ENCODE measurements at places on chromosomes 5 and 9.

- no peak for DNase-seq
Measured at GRCh38 chr9:137278721-137279711, 1.5 kb downstream of the TOR4A start.

- no peak for DNase-seq
Measured at GRCh38 chr5:150160448-150161081, 4.9 kb upstream of the PDGFRB start.

GRCh38 chr5:132951897-132952296 is 11.5 kb downstream of the AFF4 start:
- no peak for DNase-seq

GRCh38 chr5:171397190-171397589 is 9.5 kb downstream of the NPM1 start:
- no peak for DNase-seq

- DNase-seq: peak; percentile 71
Measured at GRCh38 chr9:109139851-109140250, 20.1 kb upstream of the TMEM245 start.

DNA sequence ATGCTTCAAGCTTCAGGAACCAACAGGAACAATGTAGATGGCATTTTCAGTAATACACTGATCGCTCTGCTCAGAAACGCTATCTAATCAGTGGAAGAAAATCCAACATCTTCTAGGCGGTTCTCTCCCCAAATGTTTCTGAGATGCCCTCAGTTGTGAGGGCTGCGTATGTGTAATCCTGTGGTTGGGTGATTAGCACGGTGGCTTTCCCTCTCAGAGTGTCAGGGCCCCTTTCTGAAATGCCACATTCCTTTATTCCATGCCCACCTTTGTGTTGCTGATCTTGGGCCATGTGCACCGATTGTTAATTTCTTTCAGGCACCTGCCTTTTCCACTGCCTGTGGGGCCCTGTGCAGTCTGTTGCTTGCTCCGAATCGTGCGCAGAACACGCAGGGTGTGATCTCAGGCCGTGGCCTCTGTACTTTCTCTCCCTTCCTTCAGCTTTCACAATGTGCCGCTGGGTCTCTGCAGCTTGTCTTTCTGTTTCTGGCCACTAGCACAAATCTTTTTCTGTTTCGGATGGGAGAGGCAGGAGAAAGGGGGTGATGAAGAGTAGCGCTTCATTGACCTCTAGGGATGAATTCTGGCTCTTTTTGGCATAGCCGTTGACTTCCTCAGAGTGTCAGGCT is 324.0 kb downstream of the PARP8 start:
- no peak for DNase-seq

- DNase-seq: no peak
Measured at GRCh38 chr9:126420135-126420534, 93.5 kb downstream of the MVB12B start.

- no peak for DNase-seq
Measured at GRCh38 chr5:141824717-141825116, 53.5 kb downstream of the PCDH1 start.

- DNase-seq: no peak
Measured at GRCh38 chr9:90793729-90794128, 7.9 kb upstream of the SYK start.

GRCh38 chr9:124297551-124297901 is 39.8 kb downstream of the NEK6 start:
- DNase-seq: peak; percentile 84

DNA sequence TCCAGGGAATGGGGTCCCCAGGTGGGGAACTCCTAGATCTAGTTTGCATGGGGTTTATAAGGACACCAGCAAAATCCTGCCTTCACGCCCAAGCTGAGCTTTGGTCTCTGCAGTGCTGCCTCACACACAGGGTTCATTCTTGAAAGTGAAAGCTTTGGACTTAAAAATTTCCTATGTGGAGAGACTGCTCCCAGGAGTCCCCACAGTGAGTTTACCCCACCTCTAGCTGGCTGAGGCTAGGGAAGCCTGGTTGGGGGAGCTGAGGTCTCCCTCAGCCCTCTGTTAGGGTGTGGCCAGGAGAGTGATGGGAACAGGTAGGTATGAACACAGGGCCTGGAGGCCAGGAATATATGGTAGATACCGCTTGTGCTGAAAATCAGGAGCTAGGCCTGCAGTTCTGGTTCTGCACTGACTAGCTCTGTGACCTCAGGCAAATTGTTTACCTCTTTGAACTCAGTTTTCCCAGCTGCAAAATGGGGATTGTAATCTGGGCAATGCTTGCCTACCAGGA is 41.5 kb upstream of the LARP1 start:
- peak; percentile 21 for DNase-seq

GRCh38 chr5:65722575-65723403 is 784 bp downstream of the NLN start:
- DNase-seq: peak; percentile 47

DNA sequence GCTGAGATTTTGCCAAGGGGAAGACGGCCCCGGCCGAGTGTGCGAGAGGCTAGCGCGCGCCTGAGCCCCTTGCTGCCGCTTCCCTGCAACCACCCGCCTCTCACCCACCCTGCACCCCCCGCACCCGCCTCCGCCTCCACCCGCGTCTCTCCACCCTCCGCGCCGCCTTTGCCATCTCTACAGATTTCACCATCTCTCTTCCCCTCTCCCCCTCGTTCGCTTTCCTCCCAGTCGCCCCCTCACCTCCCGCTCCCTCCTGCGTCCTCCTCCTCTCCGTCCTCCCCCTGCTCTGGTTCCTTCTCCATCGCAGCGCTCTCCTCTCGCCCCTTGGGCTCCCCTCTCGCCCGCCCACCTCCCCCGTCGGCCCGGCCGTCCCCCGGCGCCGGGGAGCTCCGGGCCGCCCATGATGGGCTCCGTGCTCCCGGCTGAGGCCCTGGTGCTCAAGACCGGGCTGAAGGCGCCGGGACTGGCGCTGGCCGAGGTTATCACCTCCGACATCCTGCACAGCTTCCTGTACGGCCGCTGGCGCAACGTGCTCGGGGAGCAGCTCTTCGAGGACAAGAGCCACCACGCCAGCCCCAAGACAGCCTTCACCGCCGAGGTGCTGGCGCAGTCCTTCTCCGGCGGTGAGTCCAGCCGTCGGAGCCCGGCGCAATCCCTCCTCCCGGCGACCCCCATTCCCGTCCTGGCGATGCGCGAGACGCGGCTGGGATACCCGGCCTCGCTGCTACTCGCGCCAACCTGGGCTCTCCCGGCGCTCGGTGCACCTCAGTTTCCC is at the start of gene PRDM12:
Gene PRDM12, plus strand, starts transcription at position 344 of the 778 bp plus-strand sequence. Its CDS starts 60 bp downstream, at position 404.
- no peak for DNase-seq

DNA sequence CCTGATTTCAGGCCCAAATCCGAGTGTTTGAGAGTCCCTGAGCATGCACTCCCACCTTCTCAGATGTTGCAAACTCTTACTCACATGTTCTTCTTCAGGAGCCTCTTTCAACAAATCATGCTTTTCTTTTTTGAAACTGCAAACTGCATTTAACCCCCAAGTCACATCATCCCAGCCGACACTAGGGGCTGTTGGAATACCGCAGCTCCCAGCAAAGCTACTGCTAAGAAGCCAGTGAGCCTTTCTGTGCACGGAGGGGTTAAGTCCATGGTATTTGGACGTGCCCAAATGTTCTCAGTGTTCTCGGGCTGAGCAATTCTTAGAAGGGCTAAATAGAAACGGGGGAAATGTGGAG is 282.9 kb downstream of the NFIB start:
- peak; percentile 50 for DNase-seq

- DNase-seq: no peak
Measured at GRCh38 chr9:133734590-133735414, 3.4 kb downstream of the SARDH start.

GRCh38 chr9:78187763-78188484 is 48.0 kb upstream of the CEP78 start:
- no peak for DNase-seq

- DNase-seq: no peak
Measured at GRCh38 chr9:99881769-99882168, 24.7 kb upstream of the STX17 start.

GRCh38 chr5:180862645-180863044 is 1.6 kb upstream of the ZFP62 start:
- no peak for DNase-seq

GRCh38 chr9:83509402-83509801 is 28.8 kb downstream of the FRMD3 start:
- DNase-seq: no peak

GRCh38 chr5:83322273-83322924 is 149.1 kb upstream of the VCAN start:
- no peak for DNase-seq

DNA sequence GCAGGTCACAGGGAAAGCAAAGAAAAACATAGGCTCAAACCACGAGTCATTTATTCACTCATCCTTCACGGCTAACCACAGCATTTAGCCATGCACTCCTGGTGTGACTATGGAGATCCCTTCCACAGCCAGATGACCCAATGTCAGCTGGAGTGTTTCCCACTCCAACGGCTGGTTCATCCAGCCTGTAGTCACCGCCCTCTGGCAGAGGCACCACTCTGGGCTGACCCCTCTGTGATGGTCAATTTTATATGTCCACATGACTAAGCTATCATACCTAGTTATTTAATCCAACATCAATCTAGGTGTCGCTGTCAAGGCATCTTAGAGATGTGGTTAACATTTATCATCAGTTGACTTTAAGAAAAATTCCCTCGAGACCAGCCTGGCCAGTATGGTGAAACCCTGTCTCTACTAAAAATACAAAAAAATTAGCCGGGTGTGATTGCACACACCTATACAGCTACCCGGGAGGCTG is 9.5 kb upstream of the PHF19 start:
- DNase-seq: no peak

DNA sequence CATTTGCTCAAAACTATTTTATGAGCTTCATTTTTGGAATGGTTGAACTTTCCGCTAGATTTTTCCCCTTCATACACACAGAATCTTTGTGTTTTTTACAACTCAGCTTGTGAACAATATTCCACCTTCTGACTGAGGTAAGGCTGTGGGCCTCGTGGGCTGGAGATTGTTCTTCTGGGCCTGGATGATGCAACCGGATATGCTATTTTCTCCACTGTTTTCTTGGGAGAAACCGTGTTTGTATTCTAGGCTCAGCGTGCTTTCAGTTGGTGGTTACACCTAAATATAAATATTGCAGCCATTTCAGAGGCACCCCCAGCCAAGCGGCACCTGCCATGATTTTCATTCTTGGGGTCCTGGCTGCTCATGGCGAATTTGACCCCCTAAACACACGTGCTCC is 55.2 kb downstream of the IRX1 start:
- no peak for DNase-seq

DNA sequence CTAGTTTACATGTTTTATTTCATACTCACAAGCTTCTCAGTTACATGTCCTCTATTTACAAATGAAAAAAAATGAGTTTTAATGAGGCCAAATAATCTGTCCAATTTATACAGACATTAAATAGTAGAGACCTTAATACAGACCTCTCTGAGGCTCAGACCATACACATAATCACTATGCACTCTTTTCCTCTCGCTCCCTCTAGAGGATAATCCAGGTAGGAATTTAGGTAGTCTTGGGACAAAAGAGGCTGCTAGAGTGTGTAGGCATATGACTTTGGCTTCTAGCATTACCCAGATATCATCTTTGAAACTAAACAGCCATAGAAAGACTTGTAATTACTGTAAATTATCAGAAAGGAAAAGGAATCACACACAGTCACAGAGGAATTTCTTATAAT is 444.7 kb downstream of the HINT1 start:
- DNase-seq: peak; percentile 74

DNA sequence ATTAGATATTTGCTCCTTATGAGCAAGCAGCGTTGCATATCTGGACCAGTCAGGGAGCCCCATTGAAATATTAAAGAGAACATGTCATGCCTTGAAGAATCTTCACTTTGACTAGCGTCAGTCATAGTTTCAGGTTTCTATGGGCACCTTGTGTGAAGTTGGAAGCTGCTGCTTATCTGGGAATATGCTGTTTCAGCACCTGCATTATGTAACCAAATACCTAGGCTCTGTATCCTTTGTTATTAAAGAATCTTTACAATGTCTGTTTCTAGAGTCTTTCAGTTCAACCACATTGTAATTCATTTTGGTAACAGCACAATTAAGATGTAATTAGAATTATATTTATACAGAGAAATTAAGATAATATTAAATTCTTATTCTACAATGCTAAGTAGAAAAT is 818.8 kb upstream of the TYRP1 start:
- DNase-seq: no peak

DNA sequence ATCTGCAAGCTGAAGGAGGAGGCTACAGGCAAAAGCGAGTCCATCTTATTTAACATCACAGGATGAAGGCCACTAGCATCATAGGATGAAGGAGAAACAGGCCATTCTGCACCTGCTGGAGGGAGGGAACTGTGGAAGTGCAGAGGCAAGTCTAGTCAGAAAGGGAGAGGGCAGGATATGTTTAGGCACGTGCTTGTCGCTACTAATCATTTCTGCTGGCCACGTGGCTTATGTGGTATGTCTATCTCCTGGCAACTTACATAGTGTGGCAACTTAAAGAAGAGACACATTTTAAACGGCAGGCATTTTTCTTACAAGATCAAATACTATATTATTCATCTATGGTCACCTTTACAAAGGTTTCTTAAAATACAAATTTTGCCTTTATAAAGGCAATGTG is 74.0 kb downstream of the GNAQ start:
- DNase-seq: peak; percentile 91

- DNase-seq: peak; percentile 97
Measured at GRCh38 chr5:152688561-152689249, 283.6 kb upstream of the NMUR2 start.

DNA sequence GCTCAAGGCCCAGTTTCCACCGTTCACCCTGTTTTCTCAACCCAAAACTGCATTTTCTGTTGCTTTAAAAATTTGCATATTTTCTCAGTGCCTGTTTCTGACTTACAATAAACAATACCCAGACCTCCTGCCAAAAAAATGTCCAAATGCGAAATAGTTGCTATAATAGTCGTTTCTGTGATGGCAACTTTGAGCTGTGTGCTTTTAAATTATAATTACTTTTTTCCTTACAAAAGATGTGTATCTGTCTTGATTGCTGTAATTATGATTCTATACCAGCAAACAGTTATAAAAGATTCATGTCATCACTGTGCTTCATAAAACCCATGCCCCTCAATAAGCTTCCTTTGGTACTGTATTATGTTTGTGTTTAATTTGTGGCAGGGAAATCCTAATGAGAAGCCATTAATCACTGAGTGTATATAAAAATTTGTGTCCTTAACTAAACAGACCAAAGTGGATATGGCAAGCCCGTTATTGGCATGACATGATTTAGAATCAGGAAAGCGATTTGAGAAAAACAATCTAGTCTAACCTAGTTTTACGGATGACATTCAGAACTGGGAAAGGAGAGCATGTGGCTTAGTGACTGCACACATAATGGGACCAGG is 5.4 kb upstream of the SLC1A3 start:
- DNase-seq: no peak

GRCh38 chr9:108434036-108434435 is 421.8 kb downstream of the ACTL7B start:
- no peak for DNase-seq

DNA sequence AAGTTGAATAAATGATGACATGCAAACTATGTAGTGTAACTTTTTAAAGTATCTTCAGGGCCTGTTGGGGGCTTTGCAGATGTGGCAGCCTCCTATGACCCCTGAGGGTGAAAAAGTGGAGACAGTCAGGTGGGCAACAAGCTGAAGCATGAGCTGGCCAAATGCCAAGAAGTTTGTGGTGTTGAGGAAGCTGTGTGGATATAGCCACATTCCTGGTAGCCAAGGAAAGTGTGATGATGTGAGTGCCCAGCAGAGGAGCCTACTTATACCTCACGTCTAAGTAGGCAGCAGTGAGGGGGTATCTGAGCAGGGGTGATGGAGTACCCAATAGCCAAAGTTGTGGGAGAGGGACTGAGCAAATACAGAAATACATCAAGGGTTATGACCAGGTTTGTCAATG is 621.2 kb upstream of the CDH6 start:
- DNase-seq: peak; percentile 1

All from epithelial cell of esophagus (primary cell).